ENCODE measurements at places on chromosomes 16 and 17.

GRCh38 chr17:43406676-43407645 lies 8.2 kb downstream of the ARL4D start:
- no peak for DNase-seq

- no peak for DNase-seq
These were observed 115.6 kb upstream of the CDH5 start for GRCh38 chr16:66250686-66251431.

DNA sequence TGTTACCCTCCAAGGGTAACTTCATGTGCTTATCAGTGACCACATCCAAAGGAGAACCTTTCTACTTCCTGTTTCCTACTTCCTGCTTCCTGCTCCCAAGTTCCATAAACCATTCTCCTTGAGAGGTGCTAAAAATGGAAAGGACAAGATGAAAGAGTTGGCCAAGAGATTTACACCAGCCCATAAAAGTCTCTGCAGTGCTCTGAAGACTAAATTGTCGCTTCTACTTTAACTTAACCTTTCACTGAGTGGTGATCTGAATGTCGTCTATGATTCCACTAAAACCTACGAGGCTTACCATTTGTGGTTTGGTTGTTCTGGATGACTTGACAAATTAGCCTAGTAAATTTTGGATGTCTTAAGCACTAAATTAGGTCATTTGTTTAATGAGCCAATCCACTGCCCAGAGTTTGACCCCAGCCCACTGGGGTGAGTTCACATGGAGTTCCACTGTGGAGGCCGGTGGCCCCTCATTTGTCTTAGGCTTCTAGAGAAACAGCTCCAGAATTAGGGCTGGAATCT lies 333.1 kb downstream of the FOXL1 start:
- DNase-seq, result no peak

- no peak for DNase-seq
These were observed 3.1 kb downstream of the FAM20A start for GRCh38 chr17:68598074-68598473.

DNA sequence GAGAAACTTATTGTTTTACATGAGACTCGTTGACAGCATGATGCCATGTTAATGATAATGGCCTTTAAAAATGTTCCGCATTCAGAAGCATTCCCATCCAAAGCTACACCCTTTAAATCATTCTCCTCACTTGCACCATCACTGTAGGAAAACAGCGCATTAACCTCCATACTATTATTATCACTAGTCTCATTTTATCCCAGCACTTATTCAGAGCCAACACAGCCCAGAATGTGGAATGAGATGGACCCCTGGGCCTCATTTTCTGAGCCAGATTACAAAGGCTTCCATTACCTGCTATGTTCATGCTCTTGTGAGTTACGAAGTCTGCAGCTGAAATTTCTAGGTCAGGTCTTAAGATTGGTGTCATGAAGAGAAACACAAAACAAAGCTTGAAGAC lies 159.4 kb downstream of the HS3ST3A1 start:
- DNase-seq, result no peak

GRCh38 chr16:66603537-66604375 lies 748 bp upstream of the CMTM3 start:
- DNase-seq, result peak; percentile 70

GRCh38 chr17:17568772-17569195 lies 22.7 kb downstream of the PEMT start:
- peak; percentile 64 for DNase-seq

- peak; percentile 32 for DNase-seq
These were observed 43.9 kb downstream of the CHD9 start for GRCh38 chr16:53098526-53099317.

DNA sequence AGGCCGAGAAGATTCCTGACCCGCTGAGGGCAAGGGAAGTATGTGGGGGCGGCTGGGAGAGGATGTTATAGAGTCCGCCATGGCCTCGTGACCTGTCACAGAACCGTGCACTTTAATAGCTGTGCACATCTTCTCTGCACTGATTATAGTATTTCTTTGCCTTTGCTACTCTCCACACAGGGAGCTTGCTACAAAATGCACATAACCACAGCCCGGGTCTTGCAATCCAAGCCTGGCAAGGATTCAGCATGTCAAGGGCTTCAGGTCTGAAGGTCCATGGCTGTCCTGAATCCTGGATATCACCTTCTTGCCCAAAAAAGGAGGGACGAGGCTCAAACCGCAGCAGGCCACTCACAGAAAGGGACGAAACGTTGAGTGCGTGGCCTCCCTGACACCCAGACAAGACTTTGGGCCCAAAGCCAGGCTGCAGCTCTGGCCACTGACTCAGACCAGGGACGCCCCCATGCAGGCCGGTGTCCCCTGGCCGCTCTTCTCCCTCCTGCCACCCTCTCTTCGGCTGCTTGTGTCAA lies 43.7 kb downstream of the USP22 start:
- DNase-seq, result no peak

GRCh38 chr17:77429969-77430752 lies 289.4 kb downstream of the SEC14L1 start:
- peak; percentile 84 for DNase-seq

DNA sequence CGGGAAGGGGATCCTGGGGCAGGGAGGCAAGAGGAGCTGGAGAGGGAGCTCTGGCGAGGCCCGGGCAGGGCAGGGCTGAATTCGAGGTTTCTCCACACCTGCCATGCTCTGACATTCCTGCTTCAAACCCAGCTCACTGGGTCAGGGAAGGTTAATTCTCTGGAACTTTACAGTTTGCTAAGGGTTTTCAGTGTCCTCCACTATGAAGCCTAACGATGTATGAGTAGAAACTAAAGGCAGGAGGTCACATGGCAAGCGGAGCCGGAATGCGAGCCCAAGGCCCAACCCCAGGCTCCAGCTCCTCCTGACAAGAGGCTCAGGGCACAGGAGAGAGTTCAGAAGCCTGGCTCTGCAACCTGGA lies 29.2 kb downstream of the DCAKD start:
- no peak for DNase-seq

DNA sequence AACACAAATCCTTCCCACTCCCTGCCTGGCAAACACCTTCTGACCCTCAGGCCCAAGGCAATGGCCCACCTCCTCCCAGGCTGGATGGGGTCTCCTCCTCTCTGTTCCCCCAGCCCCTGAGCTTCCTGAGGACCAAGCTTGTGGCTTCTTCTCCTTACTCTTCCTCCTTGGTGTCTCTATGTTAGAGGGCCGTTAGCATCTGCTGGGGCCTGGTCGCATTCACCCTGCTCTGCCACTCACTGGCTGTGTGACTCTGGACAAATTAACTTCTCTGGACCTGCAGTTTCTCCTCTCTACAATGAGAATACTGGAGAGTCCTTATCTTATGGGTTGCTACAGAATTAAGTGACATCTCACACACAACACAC lies 725 bp upstream of the MT2A start:
- no peak for DNase-seq

DNA sequence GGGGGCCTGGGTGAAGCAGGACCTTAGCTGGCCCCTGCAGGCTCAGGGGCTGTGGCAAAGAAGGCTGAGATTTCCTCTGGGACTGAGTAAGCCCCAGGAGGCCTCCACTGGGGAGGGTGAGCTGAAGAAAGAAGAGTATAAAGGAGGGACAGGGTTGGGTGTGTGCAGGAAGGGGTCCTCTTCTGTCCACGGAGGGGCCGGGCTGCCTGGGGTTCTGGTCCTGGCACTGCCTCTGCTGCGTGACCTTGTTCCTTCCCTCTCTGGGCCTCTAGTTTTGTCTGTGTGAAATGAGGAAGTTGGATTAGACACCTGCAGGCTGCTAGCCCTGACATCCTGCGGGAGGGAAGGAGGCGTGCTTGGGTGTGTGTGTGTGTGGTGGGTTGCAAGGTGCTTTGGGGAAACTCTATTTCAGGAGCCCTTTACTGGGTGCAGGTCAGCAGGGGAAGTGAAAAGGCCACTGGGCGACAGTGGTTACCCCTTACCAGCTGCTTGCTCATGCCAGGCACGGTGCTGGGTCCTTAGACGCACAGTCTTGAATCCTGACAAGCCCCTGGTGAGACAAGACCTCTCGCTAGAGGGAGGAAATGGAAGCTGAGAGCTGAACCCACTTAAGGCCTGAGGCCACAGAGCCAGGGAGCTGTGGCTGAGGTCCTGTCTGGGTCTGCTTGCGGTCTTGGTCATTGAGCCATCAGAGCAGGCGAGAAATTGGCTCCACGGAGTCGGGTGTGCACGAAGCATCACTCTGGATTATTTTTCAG lies 60.7 kb downstream of the OR1D5 start:
- DNase-seq, result no peak

GRCh38 chr17:17837966-17838962 lies 1.5 kb upstream of the SREBF1 start:
- peak; percentile 85 for DNase-seq

GRCh38 chr17:41561554-41561953 lies 10.3 kb downstream of the KRT9 start:
- DNase-seq, result no peak

- no peak for DNase-seq
These were observed 44.0 kb downstream of the EPN2 start for GRCh38 chr17:19281161-19281560.

DNA sequence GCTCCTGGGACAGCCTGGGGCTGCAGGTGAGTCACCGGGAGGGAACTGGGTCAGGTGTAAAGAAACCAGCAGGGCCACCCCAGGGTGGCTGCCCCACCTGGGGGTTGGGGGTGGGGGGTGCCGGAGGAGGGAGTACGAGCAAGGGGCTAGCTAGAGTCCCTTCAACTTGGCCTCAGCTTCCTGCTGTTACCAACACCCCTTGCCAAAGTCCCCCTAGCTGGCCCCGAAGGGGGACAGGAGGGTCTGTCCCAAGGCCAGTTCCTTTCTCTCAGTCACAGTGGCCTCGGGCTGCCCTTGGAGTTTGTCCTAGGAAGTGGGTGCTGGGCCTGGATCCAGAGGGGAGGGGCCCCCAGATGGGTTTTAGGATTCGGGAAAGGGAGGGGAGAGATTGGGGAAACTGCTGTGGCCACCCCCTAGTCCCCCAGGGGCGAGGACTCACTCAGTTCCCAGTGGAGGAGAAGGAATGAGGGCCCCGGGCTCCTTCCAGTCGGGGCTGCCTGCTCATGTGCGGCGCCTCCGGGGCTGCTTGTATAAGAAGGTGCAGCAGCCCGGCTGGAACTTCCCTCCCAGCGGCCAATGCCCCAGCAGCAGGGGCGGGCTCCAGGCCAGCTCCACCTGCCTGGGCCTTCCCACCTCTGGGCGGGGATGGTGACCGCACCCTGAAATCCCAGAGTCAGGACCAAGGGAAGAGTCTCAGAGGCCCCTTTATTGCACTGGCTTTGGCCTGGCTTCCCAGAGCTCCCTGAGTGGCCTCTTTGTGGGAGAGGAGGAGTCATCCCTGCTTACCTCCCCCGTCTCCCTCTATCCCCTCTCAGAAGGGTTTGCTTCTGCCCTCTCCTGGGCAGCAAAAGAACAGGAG lies 7.3 kb downstream of the ARHGAP27 start:
- DNase-seq, result peak; percentile 97

DNA sequence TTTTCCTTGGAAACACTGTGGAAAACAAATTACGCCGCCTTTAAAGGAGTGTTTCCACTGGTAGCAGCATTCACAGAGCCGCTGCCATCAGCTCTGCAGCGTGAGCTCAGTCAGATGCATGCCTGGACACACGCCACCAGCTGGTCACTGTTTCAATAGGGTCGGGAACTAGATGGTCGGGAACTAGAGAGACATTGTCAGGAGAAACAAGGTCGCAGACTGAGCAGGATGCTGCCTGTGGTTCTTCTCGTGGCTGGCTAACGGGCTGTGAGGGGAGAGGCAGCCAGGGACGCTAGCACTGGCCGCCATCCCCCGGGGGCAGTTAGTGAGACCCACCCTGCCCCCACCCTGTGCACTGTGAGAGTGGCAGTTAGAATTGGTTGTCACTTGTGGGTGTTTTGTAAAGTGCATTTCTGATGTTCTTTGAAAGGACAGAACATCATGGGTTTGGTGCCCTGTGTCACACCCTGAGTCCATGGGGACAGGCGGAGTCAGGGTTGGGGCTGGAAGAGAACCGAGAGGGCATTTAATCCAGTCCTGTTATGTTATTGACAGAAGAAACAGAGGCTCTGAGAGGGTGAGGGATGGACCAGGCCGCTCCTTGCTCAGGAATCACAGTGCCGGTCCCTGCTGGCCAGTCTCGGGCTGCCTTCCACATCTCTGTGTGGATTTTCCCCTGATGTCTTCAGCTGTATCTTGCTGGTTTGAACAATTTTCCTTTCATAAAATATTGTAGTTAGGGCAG lies 86.3 kb downstream of the SPECC1 start:
- peak; percentile 67 for DNase-seq

DNA sequence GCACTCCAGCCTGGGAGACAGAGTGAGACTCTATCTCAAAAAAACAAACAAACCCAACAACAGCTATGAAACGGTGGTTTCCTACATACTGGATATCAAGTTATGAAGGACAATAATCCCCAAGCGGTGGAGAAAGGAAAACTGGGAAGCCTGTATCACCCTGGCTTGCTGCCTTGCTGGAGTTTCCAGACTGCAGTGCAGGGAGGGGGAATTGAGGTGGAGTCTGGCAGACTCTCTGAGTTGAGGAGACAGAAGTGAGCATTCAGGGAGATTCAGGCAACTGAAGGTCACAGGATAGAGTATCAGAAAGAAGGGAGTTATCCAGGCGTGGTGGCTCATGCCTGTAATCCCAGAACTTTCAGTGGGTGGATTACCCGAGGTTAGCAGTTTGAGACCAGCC lies 11.9 kb downstream of the QRICH2 start:
- no peak for DNase-seq

GRCh38 chr17:79395545-79395944 lies 215.3 kb downstream of the RBFOX3 start:
- no peak for DNase-seq

DNA sequence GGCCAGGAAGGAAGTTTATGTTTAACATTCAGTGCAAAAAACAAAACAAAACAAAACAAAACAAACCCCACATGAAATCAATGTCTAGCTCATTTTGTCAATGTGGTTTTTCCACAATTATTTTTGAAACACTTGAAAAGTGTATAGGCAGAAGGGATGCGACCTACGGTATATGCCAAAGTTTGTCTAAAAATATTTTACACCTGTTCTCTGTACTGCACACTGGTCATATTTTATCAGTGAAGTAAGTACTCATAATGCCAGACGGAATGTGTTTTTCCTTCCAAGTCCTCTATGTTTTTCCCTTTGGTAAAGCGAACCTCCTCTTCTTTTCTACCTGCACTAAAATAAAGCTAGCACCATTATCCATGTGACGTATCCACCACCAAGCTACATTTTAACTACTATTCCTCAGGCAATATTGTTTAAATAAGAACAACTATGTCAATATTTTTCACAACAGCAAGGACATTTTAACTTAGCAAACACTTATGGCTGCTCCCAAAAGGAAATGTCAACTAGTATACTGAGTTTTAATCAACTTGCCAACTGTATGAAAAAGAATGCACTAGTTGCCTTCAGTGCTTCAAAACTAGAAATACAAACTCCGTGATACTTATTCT lies 10.3 kb downstream of the TOB1 start:
- no peak for DNase-seq

- peak; percentile 41 for DNase-seq
These were observed 858 bp downstream of the MMD start for GRCh38 chr17:55420776-55421178.

DNA sequence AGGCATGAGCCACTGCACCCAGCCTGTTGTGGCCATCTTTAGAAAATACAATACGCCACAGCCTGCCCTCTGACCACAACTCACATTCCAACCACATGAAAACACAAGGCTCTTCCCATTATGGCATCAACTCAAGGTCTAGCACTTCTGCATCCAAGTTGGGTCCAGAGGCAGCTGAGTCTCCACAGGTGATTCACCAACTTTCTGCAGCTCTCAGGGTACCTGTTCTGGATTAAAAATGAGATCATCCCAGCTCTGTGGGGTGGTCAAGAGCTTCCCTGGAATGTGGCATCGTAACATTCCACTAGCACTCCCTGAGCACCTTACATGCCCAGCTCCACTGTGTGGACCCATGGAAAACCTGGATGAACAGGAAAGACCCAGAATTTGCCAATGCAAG lies 9.9 kb upstream of the GUCY2D start:
- no peak for DNase-seq
